ENCODE measurements at places on chromosomes 2 and 18.

DNA sequence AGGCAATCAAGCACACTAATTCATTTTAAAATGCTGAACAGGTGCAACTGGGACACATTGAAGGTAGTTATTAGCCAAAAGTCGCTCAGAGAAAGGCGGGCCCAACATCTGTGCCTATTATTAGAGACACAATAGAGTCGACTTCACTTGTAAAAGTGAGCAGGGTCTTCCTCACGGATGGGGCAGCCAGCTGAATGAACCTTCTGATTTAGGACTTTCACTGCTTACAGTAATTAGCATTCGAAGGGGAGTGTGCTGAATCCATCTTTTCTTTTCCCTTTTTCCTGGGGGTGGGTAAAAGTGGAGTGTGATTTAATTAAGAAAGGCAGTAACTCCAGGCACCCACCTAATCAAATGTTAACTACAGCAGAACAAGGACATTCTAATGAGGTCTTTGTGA is 677.7 kb downstream of the DCDC2C start:
- DNase-seq = no peak

DNA sequence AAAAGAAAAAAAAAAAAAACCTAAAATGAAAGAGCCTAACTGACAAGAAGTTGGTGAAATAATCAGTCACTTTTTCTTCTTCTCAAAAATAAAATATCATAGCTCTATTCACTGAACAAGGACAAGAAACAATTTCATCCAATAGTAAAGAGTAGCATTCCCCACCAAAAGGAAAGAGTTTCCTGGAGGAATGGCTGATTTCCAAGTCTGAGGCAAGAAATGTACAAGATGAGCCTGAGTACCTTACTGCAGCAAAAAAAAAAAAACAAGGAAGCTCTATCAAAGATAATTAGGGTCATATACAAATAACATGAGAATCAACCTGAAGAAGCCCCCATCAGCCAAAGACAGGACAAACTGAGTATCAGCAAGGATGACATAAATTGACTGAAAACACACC is 11.5 kb downstream of the ROCK1 start:
- no peak for DNase-seq

GRCh38 chr2:133718688-133719201 is 150.5 kb upstream of the NCKAP5 start:
- no peak for DNase-seq

DNA sequence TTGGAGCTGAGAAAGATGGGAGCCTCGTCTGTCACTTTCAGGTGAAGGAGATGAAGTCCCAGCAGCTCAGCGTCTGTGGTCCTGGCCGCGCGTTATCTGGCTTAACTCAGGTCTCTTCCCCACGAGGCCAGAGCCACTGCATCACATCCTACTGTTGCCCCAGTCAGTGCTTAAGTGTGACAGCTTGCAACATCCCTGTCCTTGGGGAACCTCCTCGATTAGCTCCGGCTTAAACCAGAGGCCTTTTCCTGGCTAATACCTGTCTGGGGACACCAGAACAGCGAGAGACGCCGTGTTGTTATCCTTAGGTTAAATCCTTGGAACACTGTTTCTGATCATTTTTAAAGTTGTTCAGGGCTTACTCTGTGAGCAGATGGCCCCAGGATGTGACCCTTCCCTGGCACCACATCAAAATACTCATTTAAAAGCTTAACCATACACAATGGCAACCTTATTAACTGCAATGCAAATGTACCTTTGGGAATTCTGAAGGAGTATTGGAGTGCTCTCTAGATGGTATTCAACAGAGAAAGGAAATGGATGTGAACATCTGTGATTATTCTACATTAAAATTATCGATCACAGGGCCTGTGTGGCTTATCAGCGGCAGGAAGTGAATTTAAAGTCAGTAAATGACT is 61.2 kb upstream of the SPP2 start:
- DNase-seq = no peak

DNA sequence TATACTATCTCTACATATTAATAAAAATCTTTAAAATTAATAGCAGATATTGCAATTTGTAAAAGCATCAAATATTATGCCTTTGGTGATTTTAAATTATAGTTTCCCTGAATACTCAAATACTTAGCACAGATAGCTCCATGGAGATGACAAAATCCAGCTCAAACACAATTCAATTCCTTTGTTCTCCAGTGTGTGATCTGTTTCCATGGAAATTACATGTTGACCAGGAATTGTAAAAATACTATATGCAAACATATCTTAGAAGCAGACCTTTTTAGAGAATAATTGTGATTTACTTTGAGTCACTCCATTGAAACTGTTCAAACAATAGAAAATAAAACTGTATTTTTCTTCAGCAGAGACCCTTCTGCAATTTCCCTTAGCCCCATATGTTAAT is 68.3 kb downstream of the FAM161A start:
- DNase-seq = no peak

- no peak for DNase-seq
Observed at GRCh38 chr2:181814057-181814491, 77.5 kb upstream of the ITPRID2 start.

GRCh38 chr18:62236252-62236651 is 49.2 kb downstream of the RELCH start:
- DNase-seq = no peak

- no peak for DNase-seq
Observed at GRCh38 chr2:85053802-85054201, 79.4 kb upstream of the TCF7L1 start.

- DNase-seq = no peak
Observed at GRCh38 chr2:16911746-16912145, 246.1 kb upstream of the CYRIA start.

DNA sequence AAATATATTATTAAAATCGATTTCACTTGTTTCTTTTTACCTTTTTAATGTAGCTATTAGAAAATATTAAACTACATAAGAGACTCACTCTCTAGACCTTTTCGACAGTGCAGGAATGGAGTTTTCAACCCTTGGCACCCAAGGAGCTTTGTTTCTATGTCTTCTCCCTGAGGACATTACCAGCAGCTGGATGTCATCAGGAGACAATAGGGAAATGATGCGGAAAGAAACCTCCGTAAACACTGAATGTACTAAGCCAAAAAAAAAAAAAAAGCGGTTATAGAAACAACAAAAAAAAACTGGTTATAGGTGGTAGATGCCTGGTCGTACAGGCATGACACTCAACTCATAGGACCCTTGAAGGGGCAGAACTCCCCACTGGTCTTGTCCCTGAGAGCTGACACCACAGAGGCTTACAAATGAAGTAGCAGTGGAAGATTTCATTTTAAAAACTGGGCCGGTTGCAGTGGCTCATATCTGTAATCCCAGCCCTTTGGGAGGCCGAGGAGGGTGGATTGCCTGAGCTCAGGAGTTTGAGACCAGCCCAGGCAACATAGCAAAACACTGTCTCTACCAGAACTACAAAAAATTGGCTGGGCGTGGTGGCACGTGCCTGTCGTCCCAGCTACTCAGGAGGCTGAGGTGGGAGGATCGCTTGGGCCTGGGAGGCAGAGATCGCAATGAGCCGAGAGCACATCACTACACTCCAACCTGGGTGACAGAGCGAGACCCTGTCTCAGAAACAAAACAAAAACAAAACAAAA is 23.8 kb downstream of the THAP4 start:
- no peak for DNase-seq

DNA sequence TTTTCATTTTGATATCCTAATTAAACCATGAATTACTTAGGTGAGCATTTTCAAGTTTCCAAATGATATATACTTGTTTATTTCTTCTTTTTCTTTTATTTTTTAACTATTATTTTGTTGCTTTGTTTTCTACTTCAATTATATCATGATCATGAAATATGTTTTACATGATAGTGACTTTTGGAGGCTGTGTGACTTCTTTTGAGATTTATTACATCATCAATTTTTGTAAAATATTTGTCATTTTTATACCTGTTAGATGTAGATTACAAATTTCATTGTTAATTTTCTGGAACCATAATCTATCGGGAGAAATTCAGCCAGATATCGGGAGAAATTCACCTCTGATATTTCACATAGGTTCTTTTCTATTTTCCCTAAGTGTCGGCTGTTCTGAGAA is 228.6 kb downstream of the RAD51AP2 start:
- DNase-seq = no peak

GRCh38 chr2:102149644-102150455 is 7.3 kb downstream of the IL1R1 start:
- no peak for DNase-seq

DNA sequence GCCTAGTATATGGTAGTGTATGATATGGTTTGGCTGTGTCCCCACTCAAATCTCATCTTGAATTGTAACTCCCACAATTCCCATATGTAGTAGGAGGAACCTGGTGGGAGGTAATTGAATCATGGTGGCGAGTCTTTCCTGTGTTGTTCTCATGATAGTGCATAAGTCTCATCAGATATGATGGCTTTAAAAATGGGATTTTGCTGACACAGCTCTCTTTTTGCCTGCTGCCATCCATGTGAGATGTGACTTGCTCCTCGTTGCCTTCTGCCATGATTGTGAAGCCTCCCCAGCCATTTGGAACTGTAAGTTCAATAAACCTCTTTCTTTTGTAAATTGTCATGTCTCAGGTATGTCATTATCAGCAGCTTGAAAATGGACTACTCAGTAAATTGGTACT is 9.5 kb upstream of the SCN1A start:
- DNase-seq = no peak

- no peak for DNase-seq
Observed at GRCh38 chr18:58612315-58613055, 16.4 kb downstream of the ALPK2 start.

- DNase-seq = peak; percentile 2
Observed at GRCh38 chr18:23689031-23689615, at the start of gene LAMA3. Gene LAMA3, plus strand, starts transcription at chr18:23689453. Its CDS starts 231 bp downstream, at chr18:23689684.

DNA sequence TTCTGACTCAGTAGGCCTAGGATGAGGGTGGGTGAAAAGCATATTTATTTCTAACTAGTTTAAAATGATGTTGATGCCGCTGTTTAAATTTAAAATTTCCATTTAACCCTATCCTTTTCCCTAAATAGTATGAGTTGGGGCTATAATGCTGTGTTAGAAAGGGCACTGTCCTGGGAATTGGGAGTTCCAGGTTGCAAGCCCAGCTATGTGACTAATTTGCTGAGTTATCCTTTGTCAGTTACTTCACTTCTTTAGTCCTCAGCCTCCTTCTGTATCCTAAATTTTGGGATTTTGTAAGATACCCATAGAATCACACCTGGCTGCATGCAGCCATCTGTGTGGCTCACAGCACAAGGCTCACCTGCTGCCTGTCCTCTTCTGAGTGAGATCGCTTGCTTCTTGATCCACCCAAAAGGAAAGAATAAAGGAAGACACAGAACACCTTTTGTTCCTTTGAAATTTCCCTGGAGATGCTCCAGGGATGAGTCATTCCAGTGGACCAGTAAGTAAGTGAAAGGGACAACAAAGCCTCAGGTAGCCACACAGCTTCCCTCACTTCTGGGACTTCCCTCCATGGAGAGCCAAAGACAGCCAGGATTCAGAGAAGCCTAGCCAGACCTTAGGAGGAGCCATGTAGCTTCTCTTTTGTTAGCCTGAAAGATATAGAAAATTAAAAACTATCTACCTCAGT is 97.2 kb downstream of the DTNA start:
- DNase-seq = no peak

- DNase-seq = no peak
Observed at GRCh38 chr2:229363185-229363814, 92.2 kb upstream of the PID1 start.

- peak; percentile 95 for DNase-seq
Observed at GRCh38 chr2:230987137-230988020, 8.5 kb upstream of the SPATA3 start.

GRCh38 chr2:605674-606608 is 71.3 kb downstream of the TMEM18 start:
- DNase-seq = no peak

DNA sequence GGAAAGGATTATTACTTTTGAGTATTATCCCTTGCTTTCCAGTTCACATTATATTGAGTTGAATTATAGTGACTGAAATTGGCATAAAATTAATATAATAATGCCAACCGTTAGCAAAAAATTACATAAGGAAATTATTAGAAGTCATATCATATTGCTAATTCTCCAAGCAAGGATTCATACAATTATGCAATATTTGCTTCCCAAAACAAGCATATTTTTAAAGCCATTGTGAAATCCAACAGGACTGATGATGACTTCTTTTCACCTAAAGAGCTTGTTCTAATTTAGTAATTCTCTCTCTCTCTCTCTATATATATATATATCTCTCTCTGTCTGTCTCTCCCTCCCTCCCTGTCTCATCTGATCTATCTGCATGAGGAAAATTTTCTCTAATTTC is 283.5 kb downstream of the DSEL start:
- no peak for DNase-seq

DNA sequence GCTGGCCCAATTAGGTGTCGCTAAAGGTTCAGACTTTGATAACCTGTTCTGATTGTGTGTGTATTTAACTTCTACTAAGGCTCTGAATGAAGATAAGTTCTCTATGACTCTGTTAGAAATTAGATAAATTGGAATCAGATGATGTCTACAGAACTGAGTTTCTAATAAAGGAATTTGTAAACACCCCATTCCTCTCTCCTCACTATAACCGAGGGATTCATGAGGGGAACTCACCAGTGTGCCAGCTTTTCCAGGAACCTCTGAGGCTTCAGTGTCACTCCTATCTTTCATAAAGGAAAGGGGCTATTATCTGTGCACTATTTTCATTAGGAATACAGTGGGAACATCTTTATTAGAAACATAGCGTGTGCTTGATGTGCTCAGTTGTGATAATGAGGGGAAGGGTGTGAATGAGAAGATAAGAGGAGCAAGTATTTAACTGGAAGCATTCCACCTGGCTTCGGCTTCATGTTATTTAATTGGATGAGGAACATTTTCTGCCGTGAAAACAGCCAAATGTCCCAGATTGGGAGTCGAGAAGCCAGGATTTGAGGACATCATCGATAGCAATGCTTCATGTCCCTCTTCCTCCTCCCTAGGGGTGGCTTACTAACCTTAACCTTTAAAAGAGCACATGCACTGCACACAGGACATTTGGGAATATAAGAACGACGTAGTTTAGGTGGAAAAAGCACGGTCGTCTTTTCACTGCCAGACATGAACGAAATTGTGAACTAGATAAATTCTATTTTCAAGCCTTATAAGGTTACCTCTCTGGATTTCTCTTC is 84.8 kb upstream of the TCF4 start:
- no peak for DNase-seq

DNA sequence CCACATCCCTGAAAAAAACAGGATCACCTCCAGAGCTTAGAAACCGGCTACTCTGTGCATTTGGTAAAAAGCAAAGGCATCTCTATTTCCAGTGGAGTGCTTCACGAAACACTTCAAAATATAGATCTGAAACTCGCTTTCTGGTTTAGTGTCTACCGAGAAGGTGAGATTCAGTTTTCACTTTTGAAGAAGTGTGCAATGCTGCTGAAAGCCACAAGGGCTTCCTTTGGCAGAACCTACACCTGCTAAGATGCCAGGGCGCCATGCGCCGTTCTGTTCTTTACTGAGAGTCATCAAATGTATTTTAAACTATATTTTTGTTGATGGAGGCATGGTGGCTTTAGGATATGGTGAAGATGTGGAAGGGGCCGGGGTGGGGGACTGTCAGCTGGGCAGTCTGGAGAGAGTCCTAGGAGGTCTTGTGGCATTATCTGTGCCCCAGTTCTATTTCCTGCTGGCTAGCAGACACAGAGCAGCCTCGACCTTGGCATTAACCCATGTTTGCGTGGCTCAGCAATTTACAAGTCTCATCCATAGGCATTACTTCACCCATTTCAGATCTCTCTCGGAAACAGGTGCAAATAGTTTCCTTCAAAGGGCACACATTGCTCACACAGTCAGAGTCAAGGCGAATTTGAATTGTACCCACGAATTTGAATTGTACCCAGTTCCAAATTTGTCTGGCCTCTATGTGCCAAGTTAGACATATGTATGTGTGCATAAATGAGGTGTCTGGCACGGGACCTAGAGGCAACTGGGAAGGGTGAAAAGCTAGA is 46.7 kb upstream of the KCNF1 start:
- no peak for DNase-seq

Data from NCI-H510A treated with DMSO at 0.1 percent for 48 hours (cell line).